ENCODE measurements at places on chromosomes 7 and 10.

- DNase-seq, result no peak
Measured at GRCh38 chr10:63822496-63822895, 301.3 kb downstream of the REEP3 start.

DNA sequence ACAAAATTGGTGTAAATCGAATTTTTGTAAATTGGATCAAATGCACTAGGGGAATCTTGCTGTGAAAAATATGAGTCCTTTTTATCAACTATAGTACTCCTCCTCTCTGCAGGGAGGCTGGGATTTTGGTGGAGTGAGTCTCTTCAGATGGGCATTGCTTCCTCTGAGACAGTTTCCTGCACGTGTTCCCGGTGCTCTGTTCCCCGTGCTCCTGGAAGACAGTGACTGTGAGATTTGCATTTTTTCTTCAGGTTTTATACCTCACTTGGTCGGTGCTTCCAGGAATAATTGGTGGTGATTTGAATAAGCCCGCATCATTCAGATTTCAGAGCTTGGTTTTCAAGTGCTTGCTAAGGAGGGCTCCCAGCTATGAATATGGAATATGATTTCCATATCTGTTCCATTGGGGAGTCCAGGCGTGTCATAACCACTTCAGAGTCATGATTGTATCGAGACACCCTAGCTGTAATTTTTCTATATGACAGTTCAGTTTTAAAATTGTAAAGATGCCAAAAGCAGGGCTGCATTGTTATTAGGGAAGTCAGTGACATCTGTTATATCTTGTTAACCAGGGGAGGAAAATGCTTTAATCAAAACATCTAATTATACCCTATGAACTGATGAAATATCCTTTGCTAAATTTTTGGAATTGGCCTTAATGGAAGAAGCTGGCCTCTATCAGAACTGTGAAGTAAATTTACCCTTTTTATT lies 12.3 kb downstream of the AUTS2 start:
- DNase-seq, result no peak

DNA sequence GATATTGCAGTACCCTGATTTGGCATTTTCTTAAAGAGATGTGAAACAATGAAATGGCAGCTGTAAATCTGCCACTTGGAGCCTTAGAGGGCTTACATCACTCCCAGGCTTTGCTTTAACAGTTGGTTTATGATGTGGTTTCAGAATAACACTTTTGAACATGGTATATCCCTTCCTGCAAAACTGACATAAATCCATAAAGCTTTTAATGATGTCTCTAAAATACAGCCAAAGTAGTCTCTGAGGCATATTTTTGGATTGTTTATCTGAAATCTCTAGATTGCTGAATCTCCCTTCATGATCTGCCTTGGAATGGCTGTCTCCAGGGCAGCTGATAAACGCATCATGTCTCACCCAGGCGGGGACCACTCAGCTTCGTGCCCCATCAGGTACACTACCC lies 377.8 kb upstream of the C7orf33 start:
- no peak for DNase-seq

- DNase-seq, result no peak
Measured at GRCh38 chr7:154960063-154960790, 42.7 kb downstream of the PAXIP1 start.

DNA sequence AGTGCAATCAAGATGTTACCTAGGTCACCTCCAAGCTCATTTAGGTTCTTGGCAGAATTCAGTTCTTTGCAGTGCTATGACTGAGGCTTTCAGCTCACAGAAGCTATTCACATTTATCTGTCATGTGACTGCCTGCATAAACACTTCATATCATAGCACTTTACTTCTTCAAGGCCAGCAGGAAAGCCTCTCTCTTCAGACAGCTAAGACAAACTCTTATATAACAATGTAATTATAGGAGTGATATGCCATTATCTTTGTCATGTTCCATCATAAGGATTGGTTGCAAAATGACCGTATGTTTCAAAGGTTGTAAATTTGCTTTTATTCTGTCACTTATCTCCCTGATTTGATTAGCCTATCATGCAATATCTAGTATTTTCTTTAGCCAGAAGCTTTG lies 78.8 kb upstream of the TMEM196 start:
- no peak for DNase-seq

DNA sequence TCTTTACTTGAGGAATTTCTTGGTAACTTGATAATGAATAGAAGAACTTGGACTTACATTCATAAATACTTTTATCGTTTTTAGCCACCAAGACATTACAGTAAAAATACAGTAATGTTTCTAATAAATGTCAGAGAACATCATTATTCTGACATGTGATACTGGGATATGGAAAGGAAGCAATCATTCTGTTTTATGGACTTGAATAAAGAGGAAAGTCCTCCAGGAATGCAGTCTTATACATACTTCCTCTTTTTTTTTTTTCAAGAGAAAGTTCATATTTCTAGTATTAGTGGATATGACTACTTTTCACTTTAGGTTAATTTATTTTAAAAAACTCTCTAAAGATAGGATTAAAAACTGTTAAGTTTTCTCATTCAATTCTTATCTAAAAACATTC lies 220.0 kb upstream of the SEMA3C start:
- DNase-seq, result no peak

DNA sequence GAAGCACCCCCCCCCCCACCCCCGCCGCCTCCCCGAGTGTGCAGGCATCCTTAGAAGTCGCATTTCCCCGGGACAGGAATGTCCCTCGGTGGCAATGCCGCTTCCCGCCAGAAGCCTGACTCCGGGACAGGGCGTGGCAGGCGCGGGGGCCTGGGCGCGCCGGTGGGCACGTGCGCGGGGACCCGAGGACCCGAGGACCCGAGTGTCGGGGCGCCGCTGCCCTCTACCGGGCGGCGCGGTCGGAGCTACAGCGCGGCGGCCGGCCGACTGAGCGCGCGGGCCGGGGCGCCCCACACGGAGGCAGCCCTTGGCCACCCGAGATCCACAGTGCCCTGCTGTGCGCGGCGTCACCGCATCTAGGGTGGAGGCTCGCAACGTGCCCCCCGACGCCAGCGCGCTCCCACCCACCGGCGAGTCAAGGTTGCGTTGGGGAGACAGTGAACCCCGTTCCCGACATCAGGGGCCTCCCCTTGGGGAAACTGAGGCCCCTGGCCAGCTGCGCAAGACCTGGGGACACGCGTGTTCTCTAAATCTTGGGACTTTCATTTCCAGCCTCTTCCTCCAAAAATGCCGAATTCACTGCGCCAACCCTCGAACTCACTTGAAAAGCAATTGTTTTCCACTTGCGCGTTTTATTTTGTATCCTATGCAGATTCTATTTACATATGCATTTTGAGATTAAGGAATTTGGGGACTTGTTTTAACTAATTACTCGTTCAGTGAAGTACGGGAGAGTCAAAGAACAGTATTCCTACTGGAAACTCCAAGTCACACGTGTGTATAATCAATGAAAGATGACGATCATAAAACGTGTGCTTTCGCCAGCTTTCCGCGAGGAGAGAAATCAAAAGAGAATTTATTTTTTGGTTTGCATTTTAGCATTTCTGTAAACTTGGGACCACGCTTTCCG lies 3.1 kb upstream of the CUX1 start:
- no peak for DNase-seq

DNA sequence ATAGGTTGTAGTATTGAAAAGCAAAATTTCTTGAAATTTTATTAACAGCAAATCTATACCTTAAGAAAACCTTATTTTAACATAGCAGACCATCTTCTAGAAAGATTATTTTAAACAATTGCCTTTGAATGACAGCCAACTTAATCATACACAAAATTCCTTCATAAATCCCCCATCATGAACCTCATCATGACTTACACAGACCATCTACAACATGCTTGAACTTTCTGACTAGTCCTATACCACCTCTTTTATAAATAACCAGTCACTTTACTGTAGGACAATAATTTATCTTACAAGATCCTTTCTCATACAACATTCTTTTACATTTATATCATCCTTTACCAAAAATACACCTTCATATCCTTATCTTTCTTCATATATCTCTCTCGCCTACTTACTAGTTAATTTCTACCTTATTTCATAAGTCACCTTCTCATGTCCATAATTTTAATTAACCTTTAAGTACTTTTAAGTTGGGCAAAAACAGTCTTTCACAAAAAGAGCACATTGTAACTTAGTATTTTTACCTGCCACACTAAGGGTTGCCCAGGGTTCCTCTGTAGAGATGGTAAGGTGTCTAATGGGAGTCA lies 16.6 kb upstream of the PTN start:
- DNase-seq, result no peak

GRCh38 chr7:95593343-95593742 lies 3.0 kb downstream of the PDK4 start:
- DNase-seq, result no peak

GRCh38 chr10:123888256-123888655 lies 3.4 kb downstream of the CPXM2 start:
- DNase-seq, result no peak

DNA sequence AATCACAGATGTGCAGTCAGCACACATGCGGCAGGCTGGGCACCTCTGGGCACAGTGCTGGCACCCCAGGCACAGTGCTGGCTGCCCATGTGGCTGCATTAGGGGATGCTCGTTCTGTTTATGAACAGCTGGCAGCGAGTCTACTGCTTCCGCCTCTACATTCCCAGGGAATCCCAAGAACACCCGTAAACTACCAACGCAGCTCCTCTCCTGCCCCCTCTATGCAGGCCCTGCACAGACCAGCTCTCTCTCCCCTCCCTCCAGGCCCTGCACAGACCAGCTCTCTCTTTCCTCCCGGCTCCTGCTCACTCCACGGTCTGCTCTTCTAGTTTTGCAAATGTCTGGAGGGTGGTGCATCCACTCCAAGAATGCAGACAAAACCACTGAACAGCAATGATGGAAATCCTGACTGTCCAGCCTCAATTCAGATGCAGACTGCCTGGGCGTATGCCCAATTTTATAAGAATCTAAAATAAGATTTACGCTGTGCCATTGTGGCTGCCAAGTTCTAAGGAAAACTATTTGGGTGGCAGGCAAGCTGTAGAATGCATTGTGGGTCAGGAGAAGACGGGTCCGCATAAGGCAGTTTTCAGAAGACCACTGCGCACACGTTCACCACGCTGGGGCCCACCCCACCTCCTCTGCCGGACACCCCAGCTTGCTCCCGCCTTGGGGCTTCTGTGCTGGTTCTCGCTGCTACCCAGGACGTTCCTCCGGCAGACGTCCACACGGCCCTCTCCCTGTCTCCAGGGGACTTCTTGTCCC lies 234.6 kb downstream of the ZMYND11 start:
- DNase-seq, result peak; percentile 55

- no peak for DNase-seq
Measured at GRCh38 chr10:63697956-63698786, 177.0 kb downstream of the REEP3 start.

DNA sequence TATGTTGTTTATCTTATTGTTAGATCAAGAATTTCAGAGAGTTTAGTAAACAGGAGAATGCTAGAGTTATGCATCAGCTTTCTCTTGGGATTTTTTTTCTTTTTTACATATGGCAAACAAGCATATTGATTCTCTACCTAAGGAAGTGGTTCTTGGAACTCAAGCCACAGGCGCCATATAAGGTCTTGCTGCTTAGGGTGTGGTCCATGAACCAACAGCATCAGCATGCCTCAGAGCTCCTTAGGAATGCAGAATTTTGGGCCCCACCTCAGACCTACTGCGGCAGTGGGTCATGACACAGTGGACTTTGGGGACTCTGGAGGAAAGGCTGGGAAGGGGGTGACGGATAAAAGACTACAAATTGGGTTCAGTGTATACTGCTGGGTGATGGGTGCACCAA lies 230.8 kb downstream of the SKAP2 start:
- DNase-seq, result no peak

GRCh38 chr10:23195846-23196600 lies 3.9 kb downstream of the PTF1A start:
- no peak for DNase-seq

DNA sequence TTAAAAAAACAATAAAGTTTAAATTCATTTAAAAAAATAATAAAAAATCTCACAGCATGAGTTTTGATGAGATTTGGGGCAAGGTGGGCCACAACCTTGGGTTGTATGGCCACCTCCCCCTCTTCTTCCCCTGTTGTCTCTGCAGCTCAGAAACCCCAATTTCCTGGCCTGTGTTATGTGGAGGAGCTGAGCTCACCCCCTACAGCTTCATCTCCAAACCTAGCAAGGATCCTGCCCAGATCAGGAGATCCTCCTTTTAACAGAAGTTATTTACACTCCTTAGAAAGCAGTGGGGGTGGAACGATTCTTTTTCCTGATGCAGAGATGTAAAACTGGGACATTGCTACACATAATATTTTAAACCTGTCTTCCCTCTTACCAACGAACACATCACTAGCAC lies 6.9 kb upstream of the SH2D4B start:
- DNase-seq, result no peak

DNA sequence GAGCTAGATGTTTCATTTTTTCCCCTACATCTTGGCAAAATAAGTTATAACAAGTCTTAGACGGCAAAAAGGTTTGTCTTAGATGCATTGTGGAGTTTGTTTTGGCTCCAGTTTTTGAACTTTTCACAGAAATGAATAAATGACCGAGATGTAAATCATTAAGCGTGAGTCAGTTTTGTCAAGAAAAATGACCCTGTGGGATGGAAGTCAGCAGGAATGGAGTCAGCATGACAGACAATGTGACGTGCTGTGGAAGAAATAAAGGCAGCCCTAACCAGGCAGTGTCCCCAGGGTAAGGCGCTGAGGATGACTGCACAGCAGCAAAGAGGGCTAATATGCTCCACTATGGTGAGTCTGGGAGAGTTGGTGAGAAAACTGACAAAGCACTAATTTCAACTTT lies 163.2 kb downstream of the NOC3L start:
- DNase-seq, result no peak

- no peak for DNase-seq
Measured at GRCh38 chr7:41125343-41125742, 577.5 kb downstream of the INHBA start.

- DNase-seq, result no peak
Measured at GRCh38 chr10:604716-605631, 84.5 kb downstream of the DIP2C start.

DNA sequence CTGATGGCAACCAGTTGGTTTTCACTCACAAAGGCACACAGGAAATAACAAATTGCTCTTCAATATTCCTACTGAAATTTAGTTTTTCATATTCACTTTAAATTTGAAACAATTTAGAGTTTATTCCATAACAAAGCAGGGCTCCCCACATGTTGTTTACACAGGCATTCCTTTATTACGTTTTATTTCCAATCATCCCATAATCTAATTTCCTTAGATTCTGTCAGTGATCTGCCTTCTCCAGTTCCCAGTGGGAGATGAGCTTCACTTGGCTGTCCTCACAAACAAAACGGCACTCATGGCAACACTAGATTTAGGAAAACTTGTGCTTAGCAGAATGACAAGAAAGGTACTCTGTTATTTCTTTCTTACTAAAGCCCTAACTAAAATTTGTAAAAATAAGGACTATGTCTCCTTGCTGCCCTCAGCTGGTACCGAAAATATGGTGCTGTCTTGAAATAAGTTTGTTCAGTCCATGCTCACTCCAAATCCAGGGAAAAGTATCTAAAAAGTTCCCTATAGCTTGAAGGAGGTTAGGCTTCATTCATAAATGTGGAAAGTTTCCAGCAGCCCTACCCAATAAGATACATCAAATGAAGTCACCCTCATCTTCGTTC lies 23.0 kb downstream of the PHYH start:
- DNase-seq, result peak; percentile 44

Measured in muscle of arm (tissue), 14 donors.